ENCODE measurements at places on chromosomes 4 and X. TPM values are rescaled to one million over a fixed set of nuclear protein-coding genes. Genes with fewer than 3 reads are reported as not detected.

DNA sequence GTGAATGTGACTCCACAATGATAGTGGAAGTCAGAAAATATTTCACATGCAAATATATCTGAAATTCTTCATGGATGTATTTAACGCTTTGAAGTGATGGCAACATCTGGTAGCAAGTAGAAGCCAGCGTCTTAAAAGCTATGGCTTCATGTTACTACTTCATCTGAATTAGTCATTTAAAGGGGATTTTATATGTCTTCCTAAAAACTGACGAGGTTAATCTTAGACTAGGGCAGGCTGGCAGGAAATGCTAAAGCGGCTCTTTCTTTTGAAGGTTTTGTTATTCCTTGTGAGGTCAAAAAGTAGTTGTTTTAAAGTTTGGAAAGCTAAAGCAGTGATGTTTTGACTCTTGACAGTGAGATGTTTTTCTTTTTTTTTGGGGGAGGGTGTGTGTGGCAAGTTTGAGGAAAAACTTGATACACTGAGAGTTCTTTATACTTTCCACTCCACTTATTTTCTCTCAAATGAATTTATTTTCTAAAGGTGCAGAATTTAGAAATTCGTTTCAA lies 22.6 kb downstream of the PLS3 start:
- no peak for DNase-seq

- no peak for DNase-seq
Measured at GRCh38 chr4:77430847-77431246, 174.8 kb upstream of the CXCL13 start.

The DDX3X gene
- 210 TPM for total RNA-seq

DNA sequence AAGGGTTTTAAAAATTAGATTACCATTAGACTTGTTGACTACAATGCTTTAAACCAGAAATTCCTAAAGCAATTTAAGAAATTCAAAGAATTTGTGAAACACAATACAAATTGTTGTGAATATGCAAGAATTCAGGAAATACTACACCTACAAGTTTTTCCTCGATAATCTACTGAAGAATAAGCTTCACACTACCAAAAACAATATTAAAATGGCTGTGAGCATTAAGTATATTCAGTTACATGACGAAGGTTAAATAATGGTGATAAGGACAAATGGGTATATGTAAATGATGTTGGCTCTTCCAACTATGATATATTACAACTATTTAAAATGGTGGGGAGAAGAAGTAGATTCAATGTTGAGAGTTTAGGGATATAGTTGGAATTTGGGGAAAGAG lies 111.1 kb upstream of the HTR2C start:
- no peak for DNase-seq
